ENCODE measurements at places on chromosomes 16 and 17.

DNA sequence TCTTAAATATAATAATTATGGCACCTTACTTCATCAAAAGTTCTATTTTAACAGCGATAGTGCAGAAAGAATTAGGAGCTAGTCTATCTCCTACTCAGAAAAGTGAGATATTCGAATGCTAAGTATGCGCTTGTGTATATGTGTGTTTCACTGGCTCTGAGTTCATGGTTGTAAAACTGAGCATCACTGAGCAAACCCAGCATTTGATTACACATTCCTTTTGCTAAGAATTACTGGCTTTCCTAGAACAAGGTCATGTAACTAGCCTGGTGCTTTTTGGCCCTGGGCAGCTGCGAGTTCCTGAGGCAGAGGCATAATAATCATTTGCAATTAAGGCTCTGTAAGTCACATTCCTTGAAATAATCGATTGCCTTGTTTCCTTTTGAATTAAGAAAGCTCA lies 157.2 kb downstream of the SNX29 start:
- no peak for DNase-seq

- no peak for DNase-seq
These were observed 8.3 kb downstream of the PIPOX start for GRCh38 chr17:29051194-29051593.

DNA sequence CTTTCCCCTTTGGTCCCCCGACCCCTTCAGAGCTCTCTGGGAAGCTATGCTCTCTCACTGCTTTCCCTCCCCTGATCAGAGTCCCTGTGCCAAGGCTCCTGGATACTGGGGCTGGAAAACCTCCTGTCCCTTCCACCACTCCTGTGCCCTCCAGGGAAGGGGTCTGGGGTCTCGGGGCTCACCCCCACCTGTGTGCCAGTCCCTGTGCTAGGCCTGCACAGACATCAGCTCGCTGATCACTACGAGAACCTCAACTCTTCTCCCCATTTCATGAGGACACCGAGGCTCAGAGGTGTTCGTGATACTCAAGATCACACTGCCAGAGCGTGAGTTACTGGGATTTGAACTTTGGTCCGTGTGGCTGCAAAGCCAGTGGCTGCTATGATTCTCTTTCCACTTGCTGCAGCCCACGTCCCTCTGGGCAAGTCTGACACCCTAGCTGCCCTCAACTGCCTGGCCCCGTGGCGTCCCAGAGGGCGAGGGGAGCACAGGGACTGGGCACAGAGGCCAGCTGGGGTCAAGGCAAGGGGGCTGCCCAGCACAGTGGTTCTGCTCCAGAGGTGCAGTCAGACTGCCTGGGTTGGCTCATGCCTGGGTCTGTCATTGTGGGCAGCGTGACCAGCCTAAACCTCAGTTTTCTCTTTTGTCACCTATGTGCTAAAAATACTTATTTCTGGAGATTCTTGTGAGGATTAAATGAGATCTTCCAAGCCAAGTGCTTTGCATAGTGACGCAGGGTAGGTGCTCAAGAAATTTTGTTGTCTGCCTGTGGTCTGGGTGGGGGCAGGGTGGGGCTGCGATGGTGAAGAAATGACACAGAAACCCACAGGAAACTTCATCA lies 43.8 kb upstream of the TOB1 start:
- peak; percentile 34 for DNase-seq

DNA sequence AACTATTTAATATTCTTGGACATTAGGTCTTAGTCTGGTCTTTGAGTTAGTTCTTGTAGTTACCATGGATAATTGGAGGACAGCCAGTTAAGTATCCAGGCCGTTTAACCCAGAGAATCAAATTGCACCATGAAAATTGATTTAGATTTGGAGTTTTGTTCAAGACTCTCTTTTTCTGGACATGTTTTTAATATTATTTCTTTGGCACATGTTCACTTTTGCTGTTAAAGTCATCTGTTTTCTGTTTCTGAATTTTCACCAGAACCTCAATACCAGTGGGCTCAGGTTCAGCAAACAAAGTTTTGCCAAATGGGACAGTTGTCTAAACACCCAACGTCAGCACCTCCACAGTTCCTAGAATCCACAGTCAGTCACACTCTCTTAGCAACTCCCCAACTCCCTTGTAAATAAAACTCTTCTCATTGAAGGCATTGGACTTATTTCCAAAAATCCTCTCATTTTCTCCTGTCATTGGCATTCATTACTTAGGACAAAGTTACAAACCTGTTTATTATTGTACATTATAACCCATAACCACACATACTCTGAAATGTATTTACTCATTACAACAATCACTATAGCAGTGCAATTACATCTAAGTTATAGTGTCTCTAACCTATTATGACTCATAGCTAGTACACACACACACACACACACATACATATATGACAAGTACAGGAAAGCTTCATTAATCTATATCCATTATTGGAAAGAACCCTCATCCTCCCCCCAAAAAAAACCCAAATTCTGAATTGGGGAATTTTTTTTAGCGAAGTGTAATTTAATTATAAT lies 33.5 kb upstream of the DNAH9 start:
- no peak for DNase-seq

Measured in NCI-H460 (cell line).